ENCODE measurements at places on chromosomes 11 and 22.
A peak's percentile ranks its signal among the peaks of the same experiment; 100 is the strongest.

GRCh38 chr22:46763051-46763705 lies 728 bp downstream of the TBC1D22A start:
- DNase-seq: no peak

DNA sequence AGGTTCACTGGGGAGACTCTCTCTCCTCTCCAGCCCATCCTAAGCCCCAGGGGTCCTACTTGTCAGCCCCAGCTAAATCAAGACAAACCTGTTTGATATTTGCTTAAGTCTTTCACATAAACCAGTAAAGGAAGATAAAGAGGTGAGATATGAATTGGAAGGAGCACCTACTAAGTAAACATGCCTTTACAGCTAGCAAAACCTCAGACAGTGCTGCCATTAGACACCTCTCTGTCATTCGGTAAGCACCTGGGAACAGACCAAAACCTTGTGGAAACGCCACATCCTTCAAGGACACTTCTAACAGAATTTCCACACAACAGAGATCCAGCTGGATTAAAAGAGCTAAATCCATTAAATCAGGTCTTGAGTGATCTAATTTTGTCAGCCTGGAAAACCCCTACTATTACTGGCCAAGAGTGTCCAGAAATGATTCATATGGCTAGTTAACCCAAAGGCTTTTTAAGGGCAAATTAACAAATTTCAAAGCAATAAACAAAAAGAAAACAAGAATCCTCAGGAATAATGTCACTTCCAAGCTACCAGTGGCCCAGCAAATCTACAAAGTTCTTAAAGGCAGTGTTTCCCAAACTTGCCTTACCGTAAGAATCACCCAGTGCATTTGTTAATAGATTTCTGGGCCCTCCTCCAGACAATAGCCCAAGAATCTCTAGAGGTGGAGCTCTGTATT lies 2.4 kb downstream of the VPS37C start:
- no peak for DNase-seq

- no peak for DNase-seq
Measured at GRCh38 chr11:64638018-64638665, 47.1 kb downstream of the SLC22A12 start.

DNA sequence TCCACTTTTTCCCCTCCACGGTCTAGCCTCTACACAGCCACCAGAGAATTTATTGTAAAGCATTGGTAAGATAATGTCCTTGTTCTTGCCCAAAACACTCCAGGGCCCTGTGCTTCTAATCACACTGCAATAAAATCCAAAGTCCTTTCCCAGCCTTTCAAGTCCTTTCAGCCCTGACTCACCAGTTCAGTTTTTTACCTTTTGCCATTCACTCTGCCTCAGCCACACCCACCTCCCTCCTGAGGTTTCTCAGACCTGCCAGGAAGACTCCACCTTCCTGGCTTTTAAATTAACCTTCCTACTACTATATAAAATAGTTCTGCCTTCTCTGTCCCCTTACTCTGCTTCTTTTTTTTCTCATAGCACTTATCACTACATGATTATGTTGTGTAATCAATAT lies 91.0 kb upstream of the ARHGAP32 start:
- no peak for DNase-seq

- DNase-seq: no peak
Measured at GRCh38 chr22:37273846-37274225, 8.5 kb upstream of the CYTH4 start.

GRCh38 chr11:66012371-66012945 lies 650 bp downstream of the CST6 start:
- no peak for DNase-seq

GRCh38 chr11:12802418-12803085 lies 128.3 kb downstream of the TEAD1 start:
- DNase-seq: peak; percentile 99

DNA sequence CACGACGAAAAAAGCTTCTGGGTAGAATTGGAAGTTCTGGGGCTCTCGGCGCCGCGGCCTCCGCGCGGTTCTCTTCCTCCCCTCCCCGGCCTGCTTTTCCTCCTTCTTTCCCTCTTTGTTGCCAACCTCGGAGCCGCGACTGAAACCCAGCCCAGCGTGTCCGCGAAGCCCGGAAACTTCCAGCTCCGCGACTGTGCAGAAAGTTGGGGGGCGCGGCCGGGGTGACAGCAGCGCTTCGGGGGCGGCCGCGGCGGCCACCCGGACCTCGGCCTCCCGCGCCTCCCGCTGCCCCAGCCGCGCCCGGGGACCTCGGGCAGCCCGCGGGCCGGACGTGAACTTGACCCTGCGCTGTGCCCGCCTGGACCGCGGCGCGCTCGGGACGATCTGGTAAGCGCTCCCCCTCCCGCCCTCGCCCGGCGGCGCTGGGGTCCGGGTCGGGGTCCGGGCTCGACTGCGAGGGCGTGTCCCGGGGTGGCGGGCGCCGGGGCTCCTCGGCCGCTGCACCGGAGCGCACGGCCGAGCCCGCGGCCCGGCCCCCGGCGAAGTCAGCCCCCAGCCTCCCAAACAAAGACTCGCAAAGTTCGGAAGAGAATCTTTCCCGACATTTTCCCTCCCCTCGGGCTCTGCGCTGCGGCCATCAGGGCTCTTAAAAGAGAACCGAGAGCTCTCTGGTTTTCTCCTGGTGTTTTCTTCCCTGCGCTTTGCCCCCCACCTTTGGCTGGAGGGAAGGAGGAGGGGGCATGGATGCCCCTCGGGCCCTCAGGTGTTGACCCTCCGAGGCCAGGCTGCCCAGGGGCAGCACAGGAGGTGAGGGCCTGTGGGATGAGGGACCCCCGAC lies 67.9 kb upstream of the WNT7B start:
- no peak for DNase-seq

GRCh38 chr11:119460582-119460981 lies 37.6 kb upstream of the THY1 start:
- DNase-seq: no peak

DNA sequence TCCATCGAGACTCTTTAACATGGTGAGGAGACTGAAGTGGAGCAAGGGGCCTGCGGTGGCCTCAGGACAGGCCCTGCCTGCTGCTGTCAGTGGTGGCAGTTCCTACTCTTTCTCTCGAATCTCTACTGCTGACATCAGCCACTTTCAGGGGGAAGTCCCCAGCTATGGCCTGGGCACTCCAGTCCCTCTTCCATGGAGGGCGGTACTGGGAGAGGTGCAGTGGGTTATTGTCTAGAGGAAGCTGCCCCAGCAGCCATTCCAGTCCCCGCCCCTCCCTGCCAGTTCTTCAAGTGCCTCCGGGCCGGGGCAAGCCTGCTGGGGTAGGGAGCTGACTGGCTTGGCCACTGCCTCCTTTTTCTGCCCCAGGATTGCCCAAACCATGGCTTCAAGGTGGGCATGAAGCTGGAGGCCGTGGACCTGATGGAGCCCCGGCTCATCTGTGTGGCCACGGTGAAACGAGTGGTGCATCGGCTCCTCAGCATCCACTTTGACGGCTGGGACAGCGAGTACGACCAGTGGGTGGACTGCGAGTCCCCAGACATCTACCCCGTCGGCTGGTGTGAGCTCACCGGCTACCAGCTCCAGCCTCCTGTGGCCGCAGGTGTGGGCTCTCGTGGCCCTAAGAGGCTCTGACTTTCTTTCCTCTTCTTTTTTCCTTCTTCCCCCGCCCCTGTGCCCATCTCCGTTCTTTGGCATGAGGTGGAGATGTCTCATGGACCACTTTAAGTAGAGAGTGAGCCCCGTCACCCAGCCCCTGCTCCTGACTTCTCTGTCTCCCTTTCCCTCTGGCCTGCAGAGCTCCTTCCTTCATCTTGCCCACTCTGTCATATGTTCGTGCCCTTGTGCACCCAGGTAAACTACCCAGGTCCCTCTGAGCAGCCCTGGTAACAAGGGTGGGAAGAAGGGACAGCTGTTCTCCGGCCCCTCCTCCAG lies 13.7 kb downstream of the CHADL start:
- DNase-seq: no peak

DNA sequence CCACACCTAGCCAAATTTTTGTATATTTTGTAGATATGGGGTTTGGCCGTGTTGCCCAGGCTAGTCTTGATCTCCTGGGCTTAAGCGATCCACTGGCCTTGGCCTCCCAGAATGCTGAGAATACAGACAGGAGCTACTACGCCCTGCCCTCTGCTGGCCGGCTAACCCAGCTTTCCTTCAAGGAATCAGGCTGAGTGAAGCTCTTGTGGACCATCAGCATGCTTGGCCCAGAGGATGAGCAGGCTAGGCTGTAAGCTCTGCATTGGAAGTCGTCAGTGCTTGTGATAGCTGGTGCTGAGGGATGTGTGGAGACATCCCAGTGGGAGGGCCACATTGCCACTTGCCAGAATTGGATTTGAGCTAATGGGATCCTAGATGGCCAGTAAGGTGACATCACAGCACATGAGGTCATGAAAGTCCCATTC lies 60.6 kb downstream of the MED15 start:
- DNase-seq: no peak

- no peak for DNase-seq
Measured at GRCh38 chr11:112665291-112665690, 295.9 kb upstream of the NCAM1 start.

GRCh38 chr22:39375646-39376045 lies 23.9 kb upstream of the TAB1 start:
- DNase-seq: no peak

- DNase-seq: peak; percentile 40
Measured at GRCh38 chr11:65918211-65919140, at the start of gene C11orf68. TSS of gene C11orf68 (minus strand) at chr11:65919062. CDS start at chr11:65919031, 31 bp downstream.

DNA sequence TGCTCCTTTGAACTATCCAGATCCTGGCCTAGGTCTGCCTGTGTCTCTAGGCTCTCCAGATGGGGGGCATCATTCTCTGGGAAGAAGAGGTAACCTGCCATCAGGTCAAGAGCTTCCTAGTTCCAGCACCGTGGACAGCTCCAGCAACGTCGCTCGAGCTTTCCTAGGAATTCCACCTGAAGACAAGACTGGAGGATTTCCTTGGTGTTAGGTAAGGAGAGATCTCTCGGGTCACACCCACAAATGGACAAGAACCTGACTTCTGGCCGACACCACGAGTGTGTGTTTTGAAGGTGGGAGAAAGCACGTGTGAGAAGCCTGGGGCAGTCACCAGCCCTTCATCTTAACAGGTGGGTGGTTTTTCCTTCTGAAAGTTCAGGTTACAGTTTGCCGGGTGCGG lies 1.2 kb downstream of the PRG3 start:
- no peak for DNase-seq

DNA sequence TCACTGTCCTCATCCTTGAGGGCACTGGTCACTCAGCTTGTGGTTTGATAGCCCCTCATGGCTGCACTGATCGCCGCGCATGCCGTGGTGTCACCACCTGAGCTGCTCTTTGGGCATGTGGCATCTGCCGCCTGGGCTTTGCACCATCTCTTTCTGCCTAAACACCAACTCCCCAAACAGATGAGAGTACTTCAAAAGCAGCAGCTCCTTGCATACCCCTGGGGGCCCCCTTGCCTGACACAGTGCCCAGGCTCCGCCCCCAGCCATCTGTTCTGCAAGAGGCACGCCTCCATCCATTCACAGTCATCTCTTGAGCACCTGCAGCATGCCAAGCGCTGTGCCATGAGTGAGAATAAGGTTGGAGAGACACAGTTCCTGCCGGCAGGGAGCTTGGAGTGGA lies 104.5 kb upstream of the B3GAT1 start:
- no peak for DNase-seq

GRCh38 chr22:44718418-44718817 lies 16.4 kb downstream of the PRR5 start:
- DNase-seq: no peak

GRCh38 chr11:126522152-126522551 lies 166.7 kb downstream of the ST3GAL4 start:
- no peak for DNase-seq

DNA sequence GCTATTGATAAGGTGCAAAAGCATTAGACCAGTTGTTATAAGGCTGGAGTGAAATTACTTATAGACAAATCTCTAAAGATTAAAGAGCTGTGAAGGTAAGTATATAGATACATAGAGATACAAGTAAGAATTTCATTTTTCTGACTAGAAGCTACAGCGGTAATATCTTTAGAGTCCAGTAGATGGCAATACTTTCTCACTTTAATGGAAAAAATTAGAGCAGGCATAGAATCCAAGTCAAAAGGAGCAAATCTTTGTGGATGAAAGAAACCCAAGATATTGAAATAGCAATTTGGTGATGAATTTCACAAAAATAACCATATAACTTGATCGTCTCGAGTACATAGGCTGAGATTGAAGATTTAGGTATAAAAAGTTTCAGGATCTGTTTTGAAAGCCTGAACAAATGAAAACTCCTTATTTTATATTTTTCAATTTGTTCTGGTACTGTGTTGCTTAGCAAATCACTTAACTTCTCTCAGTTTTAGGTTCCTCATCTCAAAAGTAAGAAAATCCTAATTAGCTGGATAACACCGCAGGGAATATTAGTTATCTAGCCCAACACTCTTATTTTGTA lies 81.9 kb downstream of the UVRAG start:
- peak; percentile 7 for DNase-seq

- no peak for DNase-seq
Measured at GRCh38 chr22:44089717-44090570, 65.8 kb downstream of the PARVB start.

- no peak for DNase-seq
Measured at GRCh38 chr11:30608534-30608933, 22.4 kb upstream of the MPPED2 start.

DNA sequence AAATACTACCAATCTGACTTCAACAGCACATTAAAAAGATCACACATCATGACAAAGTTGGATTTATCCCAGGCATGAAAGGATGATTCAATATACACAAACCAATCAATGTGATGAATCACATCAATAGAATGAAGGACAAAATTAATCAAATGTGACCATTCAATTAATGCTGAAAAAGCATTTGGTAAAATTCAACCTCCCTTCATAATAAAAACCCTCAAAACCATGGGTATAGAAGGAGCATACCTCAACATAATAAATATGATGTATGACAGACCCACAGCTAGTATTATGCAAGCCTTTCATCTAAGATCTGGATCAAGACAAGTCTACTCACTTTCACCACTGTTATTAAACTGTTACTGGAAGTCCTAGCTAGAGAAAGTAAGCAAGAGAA lies 921.7 kb upstream of the RAG2 start:
- DNase-seq: no peak

GRCh38 chr11:32069361-32070058 lies 21.4 kb upstream of the RCN1 start:
- DNase-seq: no peak

DNA sequence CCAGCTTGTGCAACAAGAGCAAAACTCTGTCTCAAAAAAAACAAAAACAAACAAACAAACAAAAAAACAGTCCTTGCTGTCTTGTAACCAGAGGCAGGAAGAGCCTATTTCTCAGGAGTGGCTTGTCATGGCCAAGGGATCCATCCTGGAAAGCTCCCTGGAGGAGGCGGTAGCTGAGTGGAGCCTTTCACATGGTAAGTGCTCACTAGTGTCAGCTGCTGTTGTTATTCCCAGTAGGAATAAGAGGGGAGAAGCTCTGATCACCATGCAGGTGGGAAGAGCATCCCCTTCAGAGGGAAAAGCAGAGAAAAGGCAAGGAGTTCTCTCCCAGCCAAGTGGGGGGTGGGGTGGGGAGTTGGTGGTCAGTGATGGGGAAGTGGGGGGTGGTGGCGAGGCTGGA lies 54.6 kb upstream of the WNT7B start:
- DNase-seq: no peak

GRCh38 chr11:57150454-57150917 lies 31.3 kb upstream of the LRRC55 start:
- DNase-seq: no peak

GRCh38 chr22:19821523-19822300 lies 33.0 kb downstream of the GNB1L start:
- DNase-seq: no peak

Data from NCI-H1092 (cell line).